ENCODE measurements at places on chromosomes 2 and 18.
A peak's percentile ranks its signal among the peaks of the same experiment; 100 is the strongest.

DNA sequence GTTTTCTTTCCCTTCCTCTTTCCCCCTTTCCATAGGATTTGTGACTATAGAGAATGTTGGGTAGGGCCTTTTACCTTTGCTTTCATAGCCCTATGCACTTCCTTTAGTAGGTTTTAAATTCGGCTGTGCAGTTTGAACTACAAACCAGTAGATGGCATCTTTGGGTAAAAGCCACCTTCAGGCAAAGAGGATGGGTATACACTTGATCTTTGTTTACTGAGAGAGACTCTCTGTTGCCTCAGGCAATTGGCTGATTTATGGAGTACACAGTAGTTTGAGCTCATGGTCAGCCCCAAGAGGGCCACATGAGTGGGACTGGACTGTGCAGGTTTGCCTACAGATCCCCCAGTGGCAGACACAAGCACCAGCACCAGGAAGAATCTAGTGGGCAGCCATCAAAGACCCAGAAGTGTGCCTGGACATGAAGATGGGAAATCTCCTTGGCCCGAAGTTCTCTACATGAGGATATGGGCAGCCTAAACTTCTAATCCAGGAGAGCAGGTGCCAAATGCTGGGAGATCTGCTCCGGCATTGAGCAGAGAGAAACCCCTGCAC, 1304.3 kb upstream of the DDX18 start:
- no peak for DNase-seq

- no peak for DNase-seq
These were observed 177.4 kb upstream of the HS6ST1 start for GRCh38 chr2:128495996-128496547.

DNA sequence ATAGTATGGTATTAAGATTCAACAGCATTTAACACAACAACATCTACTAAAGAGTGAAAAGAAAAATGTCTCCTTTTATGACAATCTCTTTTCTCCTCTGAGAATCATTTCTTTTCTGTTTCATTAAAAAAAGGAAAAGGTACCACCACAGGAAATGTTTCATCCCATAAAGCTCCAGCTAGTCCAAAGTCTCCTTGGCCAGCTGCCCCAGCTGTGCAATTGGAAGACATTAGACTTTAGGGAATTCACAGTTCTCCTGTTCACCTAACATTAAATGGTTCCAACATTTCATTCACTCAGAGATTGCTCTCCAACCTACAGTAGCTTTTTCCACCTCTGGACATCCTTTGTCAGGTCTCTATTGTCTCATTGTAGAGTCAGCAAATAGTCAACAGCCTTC, 78.7 kb upstream of the YPEL5 start:
- no peak for DNase-seq

GRCh38 chr2:88626171-88627054, 851 bp downstream of the EIF2AK3 start:
- DNase-seq, result peak; percentile 30

DNA sequence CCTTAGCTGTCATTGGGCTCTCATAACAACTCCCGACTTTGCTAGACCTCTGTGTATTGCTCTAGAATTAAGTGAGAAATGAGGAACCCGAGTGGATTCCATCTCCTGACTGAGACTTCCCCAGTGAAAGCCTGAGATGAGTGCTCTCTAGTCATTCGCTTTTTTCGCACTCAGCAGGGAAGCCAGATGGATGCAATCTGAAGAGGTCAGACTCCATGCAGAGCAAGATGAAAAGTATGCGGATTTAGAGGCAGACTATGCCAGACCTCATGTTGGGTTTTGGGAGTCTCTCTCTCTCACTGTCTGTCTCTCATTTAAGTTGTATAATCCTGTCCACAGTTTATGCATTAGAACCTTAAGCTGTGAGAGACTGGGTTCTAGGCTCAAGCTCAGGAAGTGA, 88.6 kb downstream of the SLC5A7 start:
- DNase-seq, result no peak

- DNase-seq, result no peak
These were observed 46.7 kb downstream of the EML6 start for GRCh38 chr2:54770211-54770610.

Data from activated T-helper 1 cell treated with anti-CD3 and anti-CD28 coated beads, Interleukin-2, amount 50 U/mL, for 16 hours (primary cell).